AG08395 (cell line): ENCODE measurements at places on chromosomes 4 and X.
A peak's percentile ranks its signal among the peaks of the same experiment; 100 is the strongest.

GRCh38 chrX:39895218-39896110 is 202.3 kb downstream of the BCOR start:
- DNase-seq: peak; percentile 49

- no peak for DNase-seq
These were observed 119.1 kb downstream of the TEX13A start for GRCh38 chrX:105101378-105101777.

GRCh38 chr4:120232050-120232449 is 165.4 kb upstream of the MAD2L1 start:
- no peak for DNase-seq

- no peak for DNase-seq
These were observed 25.5 kb upstream of the FGF5 start for GRCh38 chr4:80240976-80241375.

- DNase-seq: no peak
These were observed 888.4 kb upstream of the EPHA5 start for GRCh38 chr4:66558651-66559050.

DNA sequence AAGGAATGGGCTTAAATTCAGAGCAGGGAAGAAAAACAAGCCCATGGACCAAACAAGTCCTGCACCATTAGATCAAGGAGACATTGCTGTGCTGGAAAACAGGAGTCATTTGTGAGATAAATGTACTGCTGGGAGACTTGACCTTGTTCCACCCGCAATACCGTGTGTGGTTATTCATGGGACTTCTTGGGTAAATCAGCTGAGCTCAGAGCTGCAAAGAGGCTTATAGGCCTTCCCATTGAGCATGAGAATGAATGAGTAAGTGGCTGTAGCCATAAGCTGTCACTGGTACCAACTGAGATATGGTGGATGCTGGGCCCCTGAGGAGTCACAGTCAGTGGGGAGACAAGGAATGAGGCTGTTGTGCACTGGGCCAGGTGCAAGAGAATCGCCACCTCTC is 2.3 kb upstream of the CYTL1 start:
- DNase-seq: no peak

GRCh38 chr4:87188048-87188447 is 32.4 kb downstream of the KLHL8 start:
- DNase-seq: no peak
